Dermis blood vessel endothelial cell (primary cell): ENCODE measurements at places on chromosomes 4 and X. TPM values are rescaled to one million over a fixed set of nuclear protein-coding genes. Genes with fewer than 3 reads are reported as not detected.

Gene SHROOM4
- total RNA-seq = 39.0 and 47.0 TPM in 2 replicates

Gene FAT1
- 2.8 and 16.0 TPM in 2 replicates for total RNA-seq

Gene BEX5
- 0.17 TPM in 1 of 2 replicates, not detected in the other for total RNA-seq

Gene NAT8L
- under 0.01 TPM in 2 replicates for total RNA-seq

Gene ELMOD2
- 26.6 and 35.1 TPM in 2 replicates for total RNA-seq

Gene EXOC1L
- total RNA-seq = not detected in 2 replicates

Gene MAGEC1
- total RNA-seq = not detected in 2 replicates

Gene SOX3
- not detected in 2 replicates for total RNA-seq

Gene GAGE12H
- total RNA-seq = not detected in 2 replicates

Gene GAGE1
- not detected in 2 replicates for total RNA-seq

Gene SPON2
- total RNA-seq = 0.65 and 1.5 TPM in 2 replicates

Gene CSAG1
- total RNA-seq = not detected in 2 replicates

Gene GLUD2
- 1.1 and 2.6 TPM in 2 replicates for total RNA-seq

Gene PABPC1L2A
- total RNA-seq = not detected in 2 replicates

Gene SMIM31
- not detected in 2 replicates for total RNA-seq

Gene PDZD11
- total RNA-seq = 35.3 and 43.2 TPM in 2 replicates

Gene CLNK
- not detected in 2 replicates for total RNA-seq

Gene ADH7
- not detected in 2 replicates for total RNA-seq

Gene CFAP99
- total RNA-seq = 0.17 TPM in 1 of 2 replicates, not detected in the other

Gene ENPEP
- total RNA-seq = 0.14 and 1.5 TPM in 2 replicates
